ENCODE measurements at places on chromosomes 16 and 17.
A peak's percentile ranks its signal among the peaks of the same experiment; 100 is the strongest.

DNA sequence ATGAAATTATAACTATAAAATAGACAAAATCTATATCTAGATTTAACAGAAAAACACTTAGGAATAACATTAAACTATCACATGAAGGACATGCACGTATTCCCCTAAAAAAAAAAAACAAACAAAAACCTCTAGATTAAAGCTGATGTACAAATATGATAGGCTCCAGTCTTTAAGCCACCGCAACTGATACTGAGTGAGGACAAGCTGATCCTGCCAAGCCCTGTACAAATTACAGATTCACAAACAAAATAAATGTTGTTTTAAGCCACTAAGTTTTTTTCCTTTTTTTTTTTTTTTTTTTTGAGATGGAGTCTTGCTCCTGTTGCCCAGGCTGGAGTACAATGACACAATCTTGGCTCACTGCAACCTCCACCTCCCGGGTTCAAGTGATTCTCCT, 35.3 kb downstream of the SMURF2 start:
- DNase-seq, result no peak

GRCh38 chr17:42268236-42268635, 8.0 kb downstream of the STAT5B start:
- DNase-seq, result no peak

DNA sequence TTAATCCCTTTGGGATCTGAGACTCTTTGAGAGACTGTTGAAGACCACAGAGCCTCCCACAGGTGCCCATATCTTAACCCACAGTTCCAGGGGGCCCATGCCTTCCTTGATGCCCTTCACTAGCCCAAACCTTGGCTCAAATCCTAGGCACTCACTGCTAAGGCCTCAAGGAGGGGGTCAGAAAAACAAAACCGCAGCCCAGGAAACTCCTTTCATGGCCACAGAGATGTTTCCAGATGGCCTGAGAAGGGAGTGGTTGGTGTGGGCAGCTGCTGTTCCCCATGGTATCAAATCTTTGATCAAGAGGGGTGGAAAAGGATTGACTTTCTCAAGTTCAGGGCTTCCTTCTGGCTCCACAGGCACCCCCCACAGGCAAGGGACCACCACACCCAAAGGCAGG, 44.7 kb downstream of the CDH1 start:
- DNase-seq, result no peak

DNA sequence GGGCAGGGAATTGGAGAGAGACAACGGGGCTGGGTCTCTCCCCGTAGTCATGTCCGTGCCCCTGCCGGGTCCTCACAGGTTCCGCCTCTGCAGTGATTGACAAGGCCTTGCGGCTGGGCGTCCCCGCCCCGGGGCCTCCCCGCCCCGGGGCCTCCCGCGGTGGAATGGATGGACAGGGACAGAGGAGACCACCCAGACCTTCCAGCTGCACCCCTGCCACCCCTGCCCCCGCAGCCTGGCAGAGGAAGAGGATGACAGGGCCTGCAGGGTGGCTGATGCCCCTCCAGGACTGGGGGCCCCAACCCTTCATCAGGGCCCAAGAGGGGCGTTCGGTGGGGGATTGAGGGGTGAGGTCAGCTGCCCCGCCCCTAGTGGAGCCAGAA, 216.4 kb upstream of the CIBAR2 start:
- no peak for DNase-seq

- no peak for DNase-seq
Observed at GRCh38 chr16:81873843-81874752, 95.0 kb downstream of the PLCG2 start.

- no peak for DNase-seq
Observed at GRCh38 chr17:64742326-64742725, 80.2 kb upstream of the SMURF2 start.

- no peak for DNase-seq
Observed at GRCh38 chr16:67114793-67115192, 5.1 kb downstream of the PHAF1 start.

GRCh38 chr17:14579716-14580115, 278.8 kb downstream of the HS3ST3B1 start:
- no peak for DNase-seq

DNA sequence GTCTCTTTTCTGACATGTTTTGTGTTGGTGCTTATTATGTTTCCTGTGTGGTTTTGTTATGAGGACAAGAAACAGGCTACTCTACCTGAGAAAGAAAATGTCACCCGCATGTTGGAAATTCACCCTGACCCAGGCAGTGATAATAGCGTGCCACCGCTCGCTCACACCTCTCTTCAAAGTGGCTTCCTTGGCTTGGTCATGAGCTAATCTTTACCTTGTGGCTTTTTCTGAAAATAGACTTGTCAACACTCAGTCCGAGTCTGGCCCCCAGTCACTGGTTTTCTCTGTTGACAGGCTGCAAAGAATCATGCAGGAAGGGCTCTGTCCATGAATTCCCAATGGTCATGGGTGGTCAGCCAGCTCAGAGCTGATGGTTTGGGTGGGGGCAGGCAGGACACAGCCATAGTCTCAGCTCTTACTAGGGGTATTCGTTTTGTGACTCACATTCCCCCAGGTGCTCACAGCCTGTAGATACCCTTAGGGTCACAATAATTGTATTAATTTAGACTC, 121.3 kb upstream of the CACNG5 start:
- no peak for DNase-seq

GRCh38 chr16:23357761-23358290, 55.7 kb downstream of the SCNN1B start:
- DNase-seq, result peak; percentile 58

- DNase-seq, result peak; percentile 38
Observed at GRCh38 chr16:3004781-3005284, 7.9 kb upstream of the CLDN9 start.

GRCh38 chr17:68204736-68205135, 43.1 kb upstream of the AMZ2 start:
- peak; percentile 18 for DNase-seq

- DNase-seq, result no peak
Observed at GRCh38 chr17:57379895-57380434, 123.6 kb downstream of the MSI2 start.

- peak; percentile 14 for DNase-seq
Observed at GRCh38 chr16:52547004-52547833, at the start of gene TOX3. TSS of gene TOX3 (minus strand) at chr16:52547143. CDS start at chr16:52546723, 420 bp downstream.

GRCh38 chr17:40168262-40168832, 8.9 kb upstream of the RAPGEFL1 start:
- peak; percentile 39 for DNase-seq

DNA sequence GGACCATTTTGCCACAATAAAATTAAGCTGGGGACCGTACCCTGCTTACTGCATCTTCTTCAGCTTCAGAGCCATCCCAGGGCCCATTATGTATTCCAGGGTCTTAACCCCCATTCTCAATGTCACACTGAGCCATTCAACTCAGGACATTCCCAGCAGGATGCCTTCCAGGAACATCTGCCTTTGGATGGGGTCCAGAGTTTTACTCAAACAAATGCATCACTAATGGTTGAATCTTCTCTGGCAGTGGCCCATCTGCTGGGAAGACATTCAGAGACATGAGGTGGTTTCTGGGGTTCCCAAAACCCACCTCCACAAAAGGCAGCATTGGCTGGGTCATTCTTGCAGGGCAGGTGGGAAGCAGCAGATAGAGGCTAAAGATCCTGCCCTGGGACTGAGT, 3.4 kb upstream of the SEC14L5 start:
- no peak for DNase-seq

DNA sequence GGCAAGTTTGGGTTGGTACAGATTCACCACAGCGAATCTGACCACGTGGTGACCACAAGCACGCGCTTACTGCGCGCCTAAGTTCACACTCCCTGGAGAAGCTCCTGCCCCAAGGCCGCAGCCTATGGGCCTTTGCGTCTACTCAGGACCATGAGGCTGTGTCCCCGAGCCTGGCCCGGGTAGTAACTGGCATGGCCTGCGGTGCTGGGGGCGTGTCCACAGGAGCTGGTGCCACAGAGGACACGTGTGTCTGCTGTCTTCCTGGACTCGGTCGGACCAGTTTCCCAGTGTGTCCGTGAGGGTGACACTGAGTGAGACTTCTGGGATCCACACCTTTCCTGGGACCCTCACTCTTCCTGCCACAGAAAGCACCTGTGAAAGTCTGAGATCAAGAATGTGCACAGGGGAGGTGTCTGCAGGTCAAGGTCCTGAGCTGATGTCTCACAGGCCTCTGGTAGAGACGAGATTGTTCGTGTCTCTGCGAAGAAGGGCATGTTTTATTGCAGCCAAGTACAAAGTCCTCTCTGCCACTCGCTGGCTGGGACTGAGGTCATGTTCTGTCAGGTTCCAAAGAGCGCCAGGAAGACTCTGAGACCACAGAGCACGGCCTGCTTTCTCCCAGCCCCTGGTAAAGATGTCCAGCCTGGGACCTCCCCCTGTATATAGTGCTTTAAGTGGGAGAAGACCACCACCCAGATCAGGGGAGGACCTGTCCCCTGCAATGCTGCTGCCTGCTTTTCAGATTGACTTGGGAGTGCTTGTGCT, 25.2 kb upstream of the CAPN15 start:
- no peak for DNase-seq

DNA sequence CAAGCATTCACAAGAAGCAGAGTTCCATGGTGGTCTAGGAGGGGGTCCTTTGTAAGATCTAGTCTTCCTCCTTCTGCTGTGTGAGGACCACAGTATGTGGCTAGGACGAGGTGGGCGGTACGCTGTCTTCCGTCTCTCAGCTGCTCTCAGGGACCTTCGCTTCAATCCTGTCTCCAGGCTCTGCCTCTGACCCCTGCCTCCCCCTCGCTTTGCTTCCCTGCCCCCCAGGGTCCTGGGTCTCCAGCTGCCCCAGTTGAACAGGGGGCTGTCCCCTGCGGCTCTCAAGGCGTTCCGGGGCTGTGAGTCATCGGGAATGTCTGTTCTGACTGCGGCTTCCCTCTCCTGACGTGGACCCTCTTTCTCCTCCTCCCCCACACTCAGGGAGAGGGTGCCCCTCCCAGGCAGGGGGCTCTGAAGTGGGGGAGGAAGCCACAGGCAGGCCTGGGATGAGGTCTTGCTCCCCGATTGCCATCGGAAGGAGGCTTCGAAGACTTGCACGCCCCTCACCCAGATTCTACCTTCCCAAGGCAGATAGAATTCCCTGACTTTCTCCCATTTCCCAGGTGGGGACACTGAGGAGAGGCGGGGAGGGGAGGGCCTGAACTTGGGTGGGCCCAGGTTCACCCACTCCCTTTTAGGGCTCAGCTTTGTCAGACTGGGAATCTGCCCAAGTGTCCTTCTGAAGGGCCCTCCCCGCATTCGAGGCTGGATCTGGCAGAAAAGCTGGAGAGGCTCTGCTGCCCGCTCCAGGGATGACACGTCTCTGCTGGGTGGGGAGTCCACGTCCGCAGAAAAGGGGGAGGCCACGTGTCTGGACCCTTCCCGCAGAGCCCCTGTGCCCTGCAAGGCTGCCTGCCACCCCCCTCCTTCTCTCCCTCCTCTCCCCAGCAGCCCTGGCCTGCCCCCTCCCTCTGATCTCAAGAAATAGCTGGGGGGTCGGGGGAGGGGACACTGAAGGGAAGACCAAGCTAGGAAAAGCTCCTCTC, 9.1 kb upstream of the COL1A1 start:
- no peak for DNase-seq

GRCh38 chr17:65314212-65314611, 177.0 kb downstream of the RGS9 start:
- DNase-seq, result no peak

GRCh38 chr16:19874851-19875546, 9.6 kb downstream of the GPRC5B start:
- DNase-seq, result no peak

DNA sequence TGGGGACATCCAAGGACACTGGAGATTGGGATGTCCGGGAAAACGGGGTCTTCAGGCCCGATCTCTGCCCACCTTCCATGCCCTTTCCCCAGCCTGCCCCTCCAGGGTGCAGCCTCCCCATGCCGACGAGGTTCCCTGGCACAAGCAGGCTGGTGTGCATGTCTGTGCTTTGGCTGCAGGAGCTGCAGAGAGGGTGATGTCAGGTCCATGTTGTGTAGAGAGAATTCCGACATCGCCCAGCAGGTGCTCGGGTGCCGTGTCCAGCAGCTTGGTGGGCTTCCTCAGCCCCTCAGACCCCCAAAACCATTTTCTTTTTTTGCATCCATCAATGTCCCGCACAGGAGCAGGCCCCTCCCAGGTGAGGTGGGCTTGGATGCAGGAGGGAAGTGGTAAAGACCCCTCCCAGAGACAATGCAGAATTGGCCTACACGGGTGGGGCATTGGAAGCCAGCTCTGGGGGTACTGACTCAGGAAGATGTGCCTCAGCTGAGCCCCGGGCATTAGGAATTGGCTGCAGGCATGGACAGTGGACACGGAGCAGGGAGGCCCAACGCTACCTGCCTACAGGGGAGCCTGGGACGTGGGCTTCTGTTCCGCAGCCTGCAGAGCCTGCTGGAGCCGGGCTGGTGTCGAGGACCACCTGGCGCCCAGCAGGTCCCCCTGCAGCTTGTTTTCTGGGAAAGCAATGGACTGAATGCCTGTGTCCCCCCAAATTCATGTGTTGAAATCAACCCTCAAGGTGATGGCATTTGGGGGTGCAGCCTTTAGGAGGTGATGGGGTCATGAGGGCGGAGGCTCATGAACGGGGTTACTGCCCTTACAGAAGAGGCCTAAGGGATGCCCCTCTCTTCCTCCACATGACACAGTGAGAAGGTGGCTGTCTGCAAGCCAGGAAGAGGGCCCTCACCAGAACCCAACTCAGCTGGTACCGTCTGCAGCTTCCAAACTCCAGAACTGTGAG, 97.5 kb downstream of the METRNL start:
- DNase-seq, result no peak

DNA sequence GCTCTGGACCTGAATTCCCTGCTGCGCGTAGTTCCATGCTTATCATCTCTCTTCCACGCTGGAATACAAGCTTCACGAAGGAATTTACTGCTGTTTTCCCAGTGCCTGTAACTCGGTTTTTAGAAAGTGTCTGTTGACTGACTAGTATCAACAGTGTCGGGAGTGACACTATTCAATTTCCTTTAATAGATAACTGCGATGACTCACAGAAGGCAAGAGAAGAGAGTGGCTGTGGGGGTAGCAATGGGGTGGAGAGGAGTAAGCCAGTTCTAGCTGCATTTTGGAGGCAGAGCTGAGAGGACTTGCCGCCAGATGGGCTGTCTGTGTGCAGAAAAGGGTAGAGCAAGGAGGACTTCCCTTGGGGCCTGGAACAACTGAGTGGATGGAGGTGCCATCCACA, 25.2 kb downstream of the B4GALNT2 start:
- DNase-seq, result no peak

GRCh38 chr16:3655396-3656159, 1.1 kb downstream of the DNASE1 start:
- no peak for DNase-seq

DNA sequence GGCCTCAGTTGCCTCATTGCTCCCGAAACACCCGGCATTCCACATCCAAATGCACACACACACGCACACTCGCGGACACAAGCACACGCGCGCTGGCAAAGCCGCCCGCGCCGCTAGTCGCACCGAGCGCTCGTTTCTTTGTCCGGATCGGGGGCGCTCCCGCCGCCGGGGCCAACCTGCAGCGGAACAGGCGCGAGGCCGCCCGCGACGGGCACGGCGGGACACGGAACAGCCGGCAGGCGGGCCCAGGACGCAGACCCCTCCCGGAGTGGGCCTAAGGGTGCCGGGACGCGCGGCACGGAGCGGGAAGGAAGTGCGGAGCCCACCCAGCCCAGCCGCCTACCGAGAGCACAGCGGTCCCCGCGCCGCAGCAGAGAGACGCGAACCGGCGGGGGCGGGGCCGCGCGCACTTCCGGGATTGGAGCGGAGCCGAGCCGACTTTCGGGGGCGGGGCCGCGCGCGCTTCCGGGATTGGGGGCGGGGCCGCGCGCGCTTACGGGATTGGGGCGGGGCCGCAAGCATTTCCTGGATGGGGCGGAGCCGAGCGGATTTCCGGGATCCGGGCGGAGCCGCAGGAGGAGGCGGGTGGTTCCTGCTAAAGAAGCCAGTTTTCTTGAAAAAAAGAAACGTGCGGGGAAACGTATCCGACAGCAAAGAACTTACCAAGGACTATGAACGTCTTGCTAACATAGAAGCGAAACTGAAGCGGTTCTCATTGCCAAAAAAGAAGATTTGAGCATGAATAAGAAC, at the start of gene CYBC1:
Gene CYBC1, minus strand, starts transcription at position 396 of the 750 bp plus-strand sequence. CDS start 1,498 bp downstream, outside the sequence.
- DNase-seq, result peak; percentile 96

Measured in NCI-H446 (cell line).